ENCODE measurements at places on chromosomes 7 and 10.
A peak's percentile ranks its signal among the peaks of the same experiment; 100 is the strongest.

- no peak for DNase-seq
These were observed 134.3 kb downstream of the CFAP58 start for GRCh38 chr10:104487794-104488438.

DNA sequence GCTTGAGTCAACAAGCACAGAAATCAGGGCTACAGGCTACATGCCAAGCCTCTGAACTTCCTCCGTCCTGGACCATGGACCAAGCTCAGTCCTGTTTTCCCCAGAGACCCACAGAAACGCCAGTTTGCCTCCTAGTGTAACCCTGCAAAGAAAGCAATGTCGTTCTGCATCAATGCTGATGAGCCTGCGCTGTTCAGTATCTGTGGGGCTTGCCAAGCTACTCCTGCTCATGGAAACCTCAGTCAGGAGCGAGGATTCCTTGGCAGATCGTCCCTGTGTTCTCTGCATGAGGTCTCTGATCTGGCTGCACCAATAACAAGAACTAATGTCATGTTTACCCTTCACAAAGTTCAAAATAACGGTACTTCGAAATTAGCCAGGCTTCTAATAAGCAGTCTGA, 495.5 kb upstream of the C7orf33 start:
- no peak for DNase-seq

DNA sequence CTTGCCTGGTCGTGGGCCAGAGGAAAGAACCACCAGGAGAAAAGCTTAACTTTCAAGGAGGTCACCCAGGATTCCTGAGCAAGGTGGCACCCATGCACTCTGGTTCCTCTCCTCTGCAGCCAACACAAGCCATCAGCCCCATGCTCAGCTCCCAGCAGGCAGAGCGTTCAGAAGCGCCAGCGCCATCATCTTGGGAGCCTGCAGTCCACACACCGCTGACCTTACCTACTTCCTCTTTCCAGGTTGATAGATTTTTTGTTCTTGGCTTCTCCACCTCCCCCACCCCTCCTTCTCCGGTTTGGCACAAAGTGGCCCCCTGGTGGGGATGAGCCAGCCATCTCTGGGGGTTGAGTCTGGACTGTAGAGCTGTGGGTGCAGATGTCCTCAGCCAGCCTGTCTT, 1.7 kb upstream of the WDR86 start:
- no peak for DNase-seq

GRCh38 chr7:23469150-23469960, 936 bp downstream of the IGF2BP3 start:
- peak; percentile 57 for DNase-seq

DNA sequence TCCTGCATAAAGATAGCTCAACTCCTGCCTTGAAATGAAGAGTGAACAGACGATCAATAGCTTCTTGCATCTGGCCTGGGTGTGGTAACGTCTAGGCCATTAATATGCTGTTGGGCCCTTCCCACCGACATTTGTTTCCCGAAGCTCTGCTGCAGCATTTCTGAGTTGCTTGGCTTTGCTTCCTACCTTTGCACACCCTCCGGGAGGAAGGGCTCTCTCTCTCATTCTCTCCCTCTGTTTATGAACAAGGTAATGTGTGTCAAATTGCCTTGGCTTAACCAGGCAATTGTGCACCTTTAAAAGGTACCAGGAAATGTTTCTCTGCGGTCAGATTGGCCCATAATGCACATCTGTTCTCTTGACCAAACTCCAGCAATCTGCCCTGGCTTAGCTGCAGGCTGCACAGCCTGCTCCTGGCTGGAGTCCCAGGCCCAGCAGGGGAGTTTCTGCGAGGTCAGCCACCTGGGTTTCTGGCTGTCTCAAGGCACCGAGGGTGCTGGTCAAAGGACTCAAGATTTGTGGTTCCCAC, 223.7 kb downstream of the SNX10 start:
- no peak for DNase-seq

- no peak for DNase-seq
These were observed 581 bp downstream of the PTPRZ1 start for GRCh38 chr7:121873289-121874194.

DNA sequence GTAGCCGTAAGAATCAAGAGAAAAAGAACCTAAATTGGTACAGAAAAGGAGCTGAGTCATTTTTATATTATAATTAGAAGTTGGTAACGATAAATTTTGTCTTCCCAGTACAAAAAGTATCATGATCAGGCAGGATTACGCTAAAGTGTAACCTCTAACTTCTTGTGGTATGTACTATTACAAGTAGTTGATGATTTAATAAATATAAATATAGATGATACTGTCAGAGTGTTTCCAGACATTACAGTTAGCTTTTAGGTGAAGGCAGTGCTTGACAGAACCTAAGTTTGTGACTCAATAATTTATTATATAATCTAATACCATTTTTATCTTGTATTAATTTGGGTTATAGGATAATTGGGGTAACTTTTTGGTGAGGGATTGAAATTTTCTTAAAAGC, 53.4 kb downstream of the ZEB1 start:
- no peak for DNase-seq

DNA sequence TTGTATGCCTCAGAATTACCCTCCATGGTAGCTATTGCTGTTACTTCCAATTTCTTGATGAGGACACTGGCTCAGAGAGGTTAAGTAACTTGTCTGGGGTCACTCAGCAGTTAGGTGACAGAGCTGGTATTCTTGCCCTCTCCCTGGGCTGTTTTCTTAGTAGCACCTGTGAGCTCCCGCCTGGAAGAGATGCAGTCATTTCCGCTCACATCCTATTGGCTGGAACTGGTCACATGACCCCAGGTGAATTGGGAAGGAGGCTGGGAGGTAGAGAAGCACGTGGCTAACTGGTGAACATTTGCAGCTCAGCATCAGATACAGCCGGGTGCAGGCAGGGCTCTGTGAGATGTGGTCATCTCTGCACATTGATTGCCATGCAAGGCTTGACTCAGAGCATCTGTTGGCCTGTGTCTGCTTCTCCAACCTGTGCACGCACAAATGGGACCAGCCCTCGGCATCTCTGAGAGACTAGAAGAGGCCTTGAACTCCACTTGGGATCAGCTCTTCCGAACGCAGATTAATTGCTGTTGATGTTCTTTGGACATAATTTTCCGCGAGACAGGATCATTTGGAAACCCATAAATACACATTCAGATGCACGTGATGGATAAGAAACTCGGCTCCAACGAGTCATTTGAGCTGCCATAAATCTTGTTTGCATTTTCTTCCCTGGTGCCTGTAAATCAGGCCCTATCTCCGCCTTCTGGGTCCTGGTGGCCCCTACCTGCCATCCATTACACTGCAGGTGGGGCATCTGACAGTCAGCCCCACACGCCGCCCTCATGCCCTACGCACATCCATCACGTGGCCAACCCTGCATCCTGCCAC, 42.8 kb downstream of the MYL10 start:
- DNase-seq: no peak

DNA sequence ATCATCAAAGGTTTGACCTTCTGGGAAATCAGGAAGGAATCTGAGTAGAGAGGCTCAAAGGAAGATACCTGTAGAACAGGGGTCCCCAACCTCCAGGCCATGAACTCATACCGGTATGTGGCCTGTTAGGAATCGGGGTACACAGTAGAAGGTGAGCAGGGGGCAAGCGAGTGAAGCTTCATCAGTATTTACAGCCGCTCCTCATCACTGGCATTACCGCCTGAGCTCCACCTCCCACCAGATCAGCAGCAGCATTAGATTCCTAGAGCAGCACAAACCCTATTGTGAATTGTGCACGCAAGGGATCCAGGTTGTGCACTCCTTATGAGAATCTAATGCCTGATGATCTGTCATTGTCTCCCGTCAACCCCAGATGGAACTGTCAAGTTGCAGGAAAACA, 158.5 kb upstream of the CACNA2D1 start:
- no peak for DNase-seq

DNA sequence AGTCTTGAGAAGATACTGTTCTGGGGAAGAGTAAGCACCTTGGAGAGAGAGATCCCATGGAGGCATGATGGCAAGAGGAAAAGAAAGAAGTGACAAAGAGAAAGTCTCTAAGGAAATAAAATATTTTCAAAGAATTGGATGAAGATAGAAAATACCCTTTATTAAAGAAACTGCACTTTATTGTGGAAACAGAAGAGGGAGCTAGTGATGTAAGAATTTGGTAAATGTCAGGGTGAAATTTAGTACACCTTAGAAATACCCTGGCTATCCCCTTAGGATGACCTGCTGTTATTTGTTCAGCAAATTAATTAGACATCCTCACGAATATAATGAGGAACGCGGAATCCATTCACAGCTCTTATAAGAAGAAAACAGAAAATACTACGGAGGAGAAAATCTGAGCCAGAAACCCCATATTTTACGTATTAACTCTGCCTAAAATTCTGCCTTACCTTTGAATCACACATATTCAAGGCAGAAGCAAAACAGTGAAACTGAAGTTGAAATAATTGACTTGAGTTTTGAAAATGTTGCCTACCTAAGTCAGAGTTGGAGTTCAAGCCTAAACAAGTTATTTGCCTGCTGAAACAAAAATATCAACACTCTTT, 90.7 kb downstream of the TFPI2 start:
- DNase-seq: no peak

- no peak for DNase-seq
These were observed 45.3 kb downstream of the DLG5 start for GRCh38 chr10:77881222-77881621.

- DNase-seq: no peak
These were observed 265.9 kb downstream of the ZEB1 start for GRCh38 chr10:31584876-31585275.

DNA sequence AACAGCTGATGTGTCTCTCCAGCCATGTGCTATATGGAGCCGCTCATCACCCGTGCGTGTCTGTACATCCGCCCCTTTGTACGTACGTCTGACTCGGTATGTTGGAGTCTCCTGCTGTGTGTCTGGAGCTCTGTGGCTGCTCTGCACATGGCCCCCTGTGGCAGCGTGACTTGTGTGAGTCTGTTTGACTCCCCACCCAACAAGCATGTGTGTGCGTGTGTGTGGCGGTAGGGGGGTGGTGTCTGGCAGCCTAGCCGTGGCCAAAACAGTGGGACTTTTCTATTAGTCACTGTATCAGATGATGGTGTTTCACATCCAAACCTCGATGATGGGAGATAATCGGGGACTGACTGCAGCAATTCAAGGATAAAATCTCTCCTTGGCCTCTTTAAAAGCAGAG, 94.1 kb downstream of the COL13A1 start:
- DNase-seq: no peak

- no peak for DNase-seq
These were observed 174.8 kb upstream of the FZD1 start for GRCh38 chr7:91089382-91089963.

DNA sequence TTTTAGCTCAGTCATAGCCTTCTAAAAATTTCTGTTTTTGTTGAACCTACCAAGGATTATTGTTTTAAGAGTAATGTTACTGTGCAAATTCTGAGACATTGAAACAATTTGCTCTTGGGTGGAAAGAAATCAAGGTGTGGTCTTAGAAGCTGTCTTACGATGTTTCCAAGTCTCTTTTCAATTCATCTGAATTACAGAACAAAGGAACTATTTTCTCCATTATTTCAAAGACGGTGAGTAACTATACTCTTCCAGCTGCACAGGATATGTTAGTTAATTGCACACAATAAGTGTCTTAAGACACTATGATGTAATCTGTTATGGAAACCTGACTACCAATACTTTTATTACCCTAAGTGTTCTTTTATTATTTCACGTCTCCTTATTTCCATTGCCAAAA, 106.8 kb upstream of the POM121L12 start:
- DNase-seq: no peak

All from activated naive CD4-positive, alpha-beta T cell treated with anti-CD3 and anti-CD28 coated beads, Interleukin-2, amount 10 ng/mL, durations not matched to agents 7 days and 5 days (primary cell).